Stimulated activated CD4-positive, alpha-beta T cell treated with anti-CD3 and anti-CD28 coated beads, TNF-alpha, amount 100 ng/mL, for 48 hours (primary cell): ENCODE measurements at places on chromosomes 13 and 19.

- DNase-seq: no peak
Observed at GRCh38 chr19:33905937-33906577, 109.4 kb downstream of the KCTD15 start.

DNA sequence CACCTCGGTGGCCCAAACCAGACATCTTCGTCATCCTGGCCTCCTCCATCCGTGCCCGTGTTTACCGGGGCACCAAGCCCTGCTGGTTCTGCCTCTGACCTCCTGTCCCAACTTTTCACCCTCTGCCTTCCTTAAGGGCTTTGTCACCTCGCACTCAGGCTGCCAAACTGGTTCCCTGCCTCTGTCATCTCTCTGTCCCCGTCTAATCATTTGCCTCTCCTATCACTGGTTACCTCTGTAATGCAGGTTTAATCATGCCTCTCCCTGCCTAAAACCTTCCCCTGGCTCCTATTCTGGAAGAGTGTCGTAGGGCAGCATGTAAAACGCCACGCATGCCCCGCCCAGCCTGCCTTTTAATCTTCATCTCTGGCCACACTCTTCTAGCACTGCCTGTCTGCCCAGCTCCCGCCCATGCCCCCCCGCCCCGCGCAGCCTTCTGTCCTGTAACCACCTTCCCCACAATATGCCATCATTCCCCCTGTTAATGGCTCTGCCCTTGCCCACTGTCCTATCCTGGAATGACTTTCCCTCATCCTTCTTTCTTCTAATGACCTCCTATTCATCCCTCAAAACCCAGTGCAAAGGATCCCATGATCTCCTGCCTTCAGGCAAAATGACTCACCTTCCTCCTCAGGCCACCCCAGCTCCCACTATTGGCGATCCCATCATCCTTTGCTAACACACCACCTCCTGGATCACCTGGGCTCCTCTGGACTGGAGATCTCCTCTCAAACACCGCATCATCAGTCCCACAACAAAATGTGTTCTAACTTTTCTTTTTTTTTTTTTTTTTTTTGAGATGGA is 66.7 kb downstream of the PEX11G start:
- no peak for DNase-seq

GRCh38 chr13:98478189-98479129 is 98.4 kb downstream of the STK24 start:
- DNase-seq: no peak

DNA sequence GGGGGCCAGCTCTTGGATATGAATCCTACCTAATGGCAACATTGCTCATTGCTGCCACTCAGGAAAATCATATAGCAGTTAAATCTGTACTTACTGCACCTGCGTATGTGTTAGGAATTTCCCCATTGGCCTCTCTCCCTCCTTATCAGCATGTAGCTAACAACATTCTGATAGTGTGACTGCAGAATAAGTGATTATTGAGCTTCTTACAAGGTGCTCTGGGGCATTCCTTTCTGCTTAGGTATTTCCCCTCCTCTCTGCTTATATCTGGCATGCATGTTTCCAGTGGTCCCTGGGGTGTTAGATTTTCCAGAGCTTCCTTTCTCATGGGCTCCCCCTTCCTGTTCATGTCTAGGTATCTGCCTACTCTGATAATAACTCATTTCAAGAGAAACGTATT is 414.1 kb upstream of the SLITRK1 start:
- DNase-seq: no peak

- no peak for DNase-seq
Observed at GRCh38 chr13:41985788-41986508, 25.0 kb upstream of the VWA8 start.

DNA sequence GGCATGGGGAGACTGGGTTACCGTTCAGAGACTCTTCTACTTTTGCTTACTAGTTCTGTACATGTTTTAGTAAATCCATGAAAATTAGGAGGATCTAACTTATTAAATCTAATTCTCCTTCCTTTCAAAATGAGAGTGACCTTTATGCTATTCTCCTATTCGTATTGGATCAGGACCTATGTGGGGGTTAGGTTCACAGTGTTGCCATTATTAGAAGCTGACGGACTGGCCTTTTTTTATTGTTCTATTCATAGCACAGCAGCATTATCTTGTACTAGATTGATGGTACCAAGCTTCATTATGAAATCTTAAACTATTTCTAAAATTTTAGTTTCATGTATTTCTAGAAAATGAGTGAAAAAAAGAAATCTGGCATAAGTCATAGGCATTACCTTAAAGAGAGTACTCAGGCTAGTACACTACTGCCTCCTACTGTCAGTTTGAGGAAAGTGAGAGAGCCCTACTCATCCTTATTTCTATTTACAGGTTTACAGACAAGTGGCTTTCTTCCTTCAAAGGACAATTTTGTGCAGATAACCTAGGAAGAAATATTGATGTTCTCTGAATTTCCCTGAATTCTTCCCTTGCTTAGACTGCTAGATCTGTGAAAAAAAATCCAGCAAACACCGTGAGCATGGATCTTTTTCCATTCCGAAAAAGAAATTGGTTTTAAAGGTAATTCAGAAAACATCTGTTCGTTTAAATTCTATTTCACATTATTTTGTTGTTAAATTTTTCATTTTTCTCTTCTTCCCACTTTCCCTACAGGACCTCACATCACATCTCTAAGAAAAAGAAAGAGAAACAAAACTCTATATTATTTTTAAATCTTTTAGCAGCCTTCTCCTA is 485.5 kb downstream of the DIAPH3 start:
- DNase-seq: no peak

DNA sequence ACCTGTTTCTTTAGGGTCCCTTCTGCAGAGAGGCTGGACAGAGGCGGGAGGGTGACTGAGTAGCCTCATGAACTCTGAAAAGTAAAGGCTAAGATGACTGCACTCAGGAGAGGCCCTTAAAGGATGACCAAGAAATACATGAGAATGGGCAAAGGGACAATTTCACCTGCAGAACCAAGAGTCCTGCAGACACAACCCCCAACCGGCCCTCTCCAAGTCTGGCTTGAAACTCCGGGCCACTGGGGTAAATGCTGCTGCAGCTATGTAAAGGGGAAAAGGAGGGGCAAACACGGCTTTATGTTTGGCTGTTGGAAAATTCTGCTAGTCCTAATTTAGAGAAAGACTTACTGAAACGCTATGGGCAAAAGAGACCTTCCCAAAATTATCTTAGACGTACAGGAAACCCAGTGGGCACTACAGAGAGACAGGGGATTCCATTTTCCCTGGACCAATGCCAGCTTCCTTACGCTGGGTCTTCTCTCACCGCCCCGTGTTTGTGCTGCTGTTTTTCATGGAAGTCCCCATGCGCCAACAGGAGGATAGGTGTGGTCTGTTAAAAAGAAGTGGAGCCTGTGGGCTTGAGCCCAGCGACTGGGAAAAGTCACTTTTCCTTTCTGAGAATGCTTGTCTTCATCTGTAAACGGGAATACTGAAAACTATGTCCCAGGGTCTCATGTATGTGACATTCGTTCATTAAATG is 10.6 kb downstream of the COL4A2 start:
- DNase-seq: no peak

DNA sequence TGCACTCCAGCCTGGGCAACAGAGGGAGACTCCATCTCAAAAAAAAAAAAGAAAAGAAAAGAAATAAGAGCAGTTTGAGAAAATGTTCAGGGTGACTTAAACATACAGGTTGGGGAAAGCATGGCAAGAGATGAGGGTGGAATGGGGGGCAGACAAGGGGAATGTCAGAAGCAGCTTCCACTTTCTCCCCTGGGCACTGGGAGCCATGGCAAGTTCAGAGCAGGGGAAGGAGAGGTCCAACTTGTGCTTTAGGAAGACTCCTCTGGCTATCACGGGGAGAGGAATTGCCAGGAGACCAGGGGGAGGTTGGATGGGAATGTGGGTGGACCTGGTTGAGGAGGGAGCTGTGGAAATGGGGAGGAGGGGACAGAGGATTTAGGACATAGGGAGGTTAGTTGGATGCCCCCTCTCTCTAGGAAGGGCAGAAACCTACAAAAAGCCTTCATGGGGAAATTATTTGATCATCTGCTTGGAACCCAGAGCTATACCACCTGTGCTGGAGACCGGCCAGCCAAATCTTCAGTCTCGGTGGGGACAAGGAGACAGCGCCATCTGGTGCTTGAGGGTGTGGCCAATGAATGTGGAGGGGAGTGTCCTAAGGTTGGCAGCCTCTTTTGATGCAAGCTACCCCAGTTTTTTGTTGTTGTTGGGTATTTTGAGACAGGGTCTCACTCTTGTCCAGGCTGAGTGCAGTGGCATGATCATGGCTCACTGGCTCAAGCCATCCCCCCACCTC is 7.3 kb upstream of the STRN4 start:
- DNase-seq: peak; percentile 60

GRCh38 chr13:60019119-60019993 is 144.4 kb downstream of the DIAPH3 start:
- no peak for DNase-seq

- DNase-seq: no peak
Observed at GRCh38 chr13:49545661-49546060, 39.7 kb downstream of the RCBTB1 start.

DNA sequence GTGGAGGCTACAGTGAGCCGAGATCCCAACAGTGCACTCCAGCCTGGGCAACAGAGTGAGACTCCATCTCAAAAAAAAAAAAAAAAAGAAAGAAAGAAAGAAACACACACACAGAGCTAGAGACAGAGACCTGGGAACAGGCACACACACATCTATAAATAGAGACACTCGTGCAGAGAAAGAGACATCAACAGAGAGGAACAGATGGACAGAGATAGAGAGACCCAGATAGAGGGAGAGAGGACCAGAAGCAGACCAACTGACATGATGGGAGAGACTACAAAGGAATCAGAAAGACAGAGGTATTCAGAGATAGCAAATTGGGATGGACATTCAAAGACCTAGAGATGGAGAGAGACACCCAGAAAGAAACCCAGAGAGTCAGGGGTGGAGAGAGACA is 2.1 kb upstream of the CA11 start:
- DNase-seq: no peak

DNA sequence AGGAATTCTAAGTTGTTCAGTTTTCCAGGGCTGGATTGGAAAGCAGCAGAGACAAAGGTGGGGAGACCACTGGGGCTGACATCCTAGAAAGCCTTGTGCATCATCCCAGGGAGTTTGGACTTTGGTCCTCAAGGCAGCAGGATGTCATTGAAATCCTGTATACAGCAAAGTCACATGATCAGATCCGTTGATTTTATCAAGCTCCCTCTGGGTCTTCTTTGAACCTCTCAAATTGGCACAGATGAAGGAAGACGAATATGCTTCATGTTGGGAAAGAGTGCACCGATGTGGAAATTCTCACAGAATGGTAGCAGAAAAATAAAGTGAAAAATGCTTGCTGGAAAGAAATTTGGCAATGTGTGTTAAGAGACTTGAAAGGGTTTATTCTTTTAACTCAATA is 149.8 kb upstream of the TMTC4 start:
- DNase-seq: no peak

- DNase-seq: no peak
Observed at GRCh38 chr19:17323964-17324332, 10.7 kb downstream of the ANO8 start.

- DNase-seq: peak; percentile 96
Observed at GRCh38 chr13:102596147-102597028, at the start of gene TPP2. Gene TPP2, plus strand, starts transcription at chr13:102596986. Its CDS starts 53 bp downstream, at chr13:102597039.

DNA sequence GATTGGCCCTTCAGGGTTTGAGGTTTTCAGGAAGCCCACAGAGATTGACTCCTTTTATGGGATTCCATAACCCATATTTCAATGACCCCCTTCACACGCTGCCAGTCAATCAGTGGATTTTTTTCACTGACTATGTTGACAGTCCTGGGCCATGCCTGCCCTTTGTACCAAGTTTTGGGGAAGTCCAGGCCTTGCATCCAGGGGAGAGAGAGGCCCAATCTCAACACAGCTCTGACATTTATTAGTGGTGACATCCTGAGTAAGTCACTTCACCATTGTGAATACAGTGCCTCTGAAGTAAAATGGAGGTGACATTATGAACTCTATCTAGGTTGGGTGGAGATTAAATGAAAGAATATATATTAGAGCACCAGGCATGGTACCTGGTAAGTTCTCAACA is 181.1 kb downstream of the NUFIP1 start:
- DNase-seq: no peak

GRCh38 chr19:36169084-36169760 is 17.0 kb upstream of the COX7A1 start:
- DNase-seq: no peak

DNA sequence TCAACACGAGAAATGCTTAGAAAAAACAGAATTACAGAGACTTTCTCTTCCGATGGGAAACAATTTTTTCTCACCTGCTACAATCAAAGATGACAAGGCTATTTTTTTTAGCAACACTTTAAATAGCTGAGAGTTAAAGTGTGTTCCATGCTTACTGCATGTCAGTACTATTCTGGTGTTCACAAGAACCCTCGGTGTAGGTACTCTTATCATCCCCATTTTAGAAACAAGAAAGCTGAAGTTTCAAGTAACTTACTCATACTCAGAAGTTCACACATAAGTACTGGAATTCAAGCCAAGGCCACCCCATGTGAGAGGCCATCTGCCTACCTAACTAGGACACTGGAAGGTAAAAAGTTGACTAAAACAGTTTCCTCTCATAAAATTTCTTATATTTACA is 9.0 kb upstream of the TNFRSF19 start:
- DNase-seq: no peak

DNA sequence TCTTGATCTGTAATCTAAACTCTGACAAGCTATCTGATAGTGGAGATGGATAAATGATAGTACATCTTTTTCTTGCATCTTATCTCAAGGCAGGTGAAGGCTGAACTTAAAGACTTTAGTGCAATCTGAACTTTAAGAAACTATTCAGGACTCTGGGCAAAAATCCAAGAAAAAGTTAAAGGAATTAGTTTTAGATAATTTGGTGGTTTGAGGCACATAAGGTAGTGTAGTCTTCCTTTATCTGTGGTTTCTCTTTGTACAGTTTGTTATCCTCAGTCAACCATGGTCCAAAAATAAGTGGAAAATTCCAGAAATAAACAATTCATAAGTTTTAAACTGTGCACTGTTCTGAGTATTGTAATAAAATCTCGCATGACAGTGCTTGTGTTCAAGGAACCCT is 172.9 kb downstream of the UGGT2 start:
- no peak for DNase-seq

DNA sequence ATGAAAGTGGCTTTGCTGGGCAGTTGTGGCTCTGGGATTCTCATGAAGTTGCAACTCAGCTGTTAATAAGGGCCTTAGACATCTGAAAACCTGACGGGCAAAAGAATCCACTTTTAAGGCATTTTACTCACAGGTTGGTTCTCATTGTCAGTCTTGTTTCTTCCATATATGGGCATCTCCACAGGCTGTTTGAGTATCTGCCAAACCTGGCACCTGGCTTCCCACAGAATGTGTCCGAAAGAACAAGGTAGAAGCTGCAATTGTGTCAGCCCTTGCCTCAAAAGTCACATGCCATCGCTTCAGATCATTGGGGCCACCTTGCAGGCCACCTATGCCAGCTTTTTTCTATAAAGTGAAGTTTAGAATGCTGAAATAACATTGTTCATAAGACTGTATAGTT is 102.4 kb downstream of the KCTD12 start:
- no peak for DNase-seq
